Occipital lobe (tissue), 3 donors: ENCODE measurements at places on chromosomes 7 and 10.

DNA sequence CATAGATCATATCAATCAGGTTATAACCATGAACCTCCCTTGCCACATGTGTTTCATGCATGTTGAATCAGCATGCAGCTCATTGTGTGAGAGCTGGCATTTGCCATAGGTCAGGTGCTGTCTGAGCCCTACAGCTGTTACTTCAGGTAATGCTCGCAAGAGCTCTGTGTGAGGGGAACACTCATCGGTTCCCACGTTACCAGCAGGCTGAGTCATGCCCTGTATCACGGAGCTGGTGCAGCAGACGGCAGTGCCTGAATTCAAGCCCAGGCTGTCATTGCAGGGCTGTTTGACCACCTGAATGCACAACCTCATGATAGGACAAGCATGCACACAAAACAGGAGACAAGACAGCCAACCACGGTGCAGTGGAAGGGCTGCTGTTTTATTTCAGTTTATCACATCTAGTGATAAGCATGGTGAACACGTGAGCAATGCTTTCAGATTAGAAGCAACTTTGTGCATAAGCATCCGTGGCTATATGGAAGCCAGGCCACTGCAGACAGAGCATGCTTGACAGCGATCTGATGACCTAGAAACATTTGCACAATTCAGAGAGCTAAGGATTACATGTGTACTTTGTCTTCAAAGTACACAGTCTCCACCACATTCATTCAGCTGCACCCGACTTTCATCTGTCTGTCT lies 56.4 kb upstream of the PFKP start:
- no peak for DNase-seq

- DNase-seq = no peak
Measured at GRCh38 chr10:92886334-92886961, 38.1 kb downstream of the EXOC6 start.

DNA sequence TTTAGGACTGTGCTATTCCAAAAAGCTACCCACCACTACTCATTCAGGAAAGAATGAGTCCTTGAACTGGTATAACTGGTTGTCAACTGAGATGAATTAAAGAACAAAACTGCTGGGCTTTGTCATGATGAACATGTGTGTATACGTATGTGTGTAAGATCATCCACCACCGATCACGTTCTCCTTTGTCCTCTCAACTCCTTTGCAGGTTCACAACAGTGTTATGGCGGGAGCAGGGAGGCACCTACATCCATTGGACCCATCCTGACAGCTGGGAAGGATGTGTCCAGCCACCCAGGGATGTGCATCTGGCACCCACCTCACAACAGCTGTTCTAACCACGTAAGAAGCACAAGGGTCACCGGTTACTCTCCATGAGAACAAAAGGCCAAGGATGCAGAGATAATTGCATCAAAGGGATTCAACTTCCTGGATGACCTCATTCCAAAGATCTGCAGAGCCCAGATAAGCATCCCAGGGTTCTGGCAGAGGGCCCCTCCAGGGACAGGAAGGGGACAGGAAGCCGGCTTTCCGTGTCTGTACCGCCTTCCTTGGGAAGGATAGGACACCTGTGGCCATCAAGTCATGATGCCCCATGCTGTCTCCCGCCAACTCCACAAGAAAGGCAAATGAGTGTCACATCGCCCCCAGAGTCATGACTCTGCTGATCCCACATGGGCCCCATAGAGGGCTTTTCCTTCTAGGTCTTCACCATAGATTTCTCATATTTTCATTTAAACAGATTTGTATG lies 66.1 kb downstream of the STEAP1B start:
- no peak for DNase-seq

GRCh38 chr10:95467162-95467599 lies 94.0 kb downstream of the SORBS1 start:
- no peak for DNase-seq

GRCh38 chr10:69759641-69760040 lies 42.1 kb upstream of the COL13A1 start:
- DNase-seq = no peak

- no peak for DNase-seq
Measured at GRCh38 chr7:85475071-85475470, 288.2 kb upstream of the SEMA3D start.

DNA sequence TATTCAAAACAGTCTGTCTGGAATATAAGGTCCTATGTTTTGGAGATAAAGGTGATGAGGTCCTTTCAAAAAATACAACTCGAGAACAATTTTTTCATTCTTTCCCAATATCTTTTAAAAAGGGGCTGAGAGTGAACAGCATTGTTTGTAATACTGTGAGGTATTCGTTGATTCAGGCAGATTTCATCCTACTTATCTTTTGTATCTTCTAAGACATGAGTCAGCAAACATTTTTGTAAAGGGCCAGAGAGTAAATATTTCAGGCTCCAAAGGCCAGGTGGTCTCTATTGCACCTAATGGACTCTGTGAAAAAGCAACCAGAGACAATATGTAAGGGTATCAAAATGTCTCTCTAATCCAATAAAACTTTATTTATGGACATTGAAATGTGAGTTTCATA lies 8.1 kb upstream of the ANK3 start:
- DNase-seq = no peak

DNA sequence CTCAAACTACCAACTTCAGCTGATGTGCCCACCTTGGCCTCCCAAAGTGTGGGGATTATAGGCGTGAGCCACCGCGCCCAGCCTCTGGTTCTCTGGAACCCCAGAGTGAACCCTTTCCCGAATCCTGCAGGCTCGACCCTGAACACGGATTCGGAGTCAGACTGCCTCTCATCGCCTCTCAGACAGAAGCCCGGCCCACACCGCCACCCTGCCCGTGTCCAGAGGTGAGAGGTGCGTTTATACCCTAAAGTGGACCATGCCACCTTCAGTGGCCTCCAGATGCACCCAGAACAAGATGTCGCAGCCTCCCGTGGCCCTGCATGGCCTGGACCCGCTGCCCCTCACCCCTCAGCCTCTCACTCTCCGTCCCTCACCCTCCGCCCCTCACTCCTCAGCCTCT lies 64.9 kb upstream of the GNA12 start:
- DNase-seq = no peak

GRCh38 chr10:102452672-102453340 lies 1.5 kb upstream of the C10orf95 start:
- DNase-seq = peak; percentile 29

GRCh38 chr7:84704380-84704779 lies 482.5 kb downstream of the SEMA3D start:
- DNase-seq = no peak

DNA sequence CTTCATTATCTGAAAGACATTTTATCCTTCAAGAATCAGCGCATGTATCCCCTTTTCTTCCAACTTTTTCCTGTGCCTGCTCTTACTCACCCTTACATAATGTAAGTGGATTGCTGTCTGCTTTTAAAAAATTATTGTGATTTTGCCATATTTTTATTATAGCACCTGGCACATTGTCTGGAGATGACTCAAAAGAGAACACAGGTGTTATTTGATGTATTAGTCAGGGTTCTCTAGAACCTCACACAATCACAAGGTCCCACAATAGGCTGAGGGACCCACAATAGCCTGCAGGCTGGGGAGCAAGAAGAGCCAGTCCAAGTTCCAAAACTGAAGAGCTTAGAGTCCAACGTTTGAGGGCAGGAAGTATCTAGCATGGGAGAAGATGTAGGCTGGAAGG lies 390.0 kb downstream of the EXOC4 start:
- no peak for DNase-seq

GRCh38 chr10:61900829-61901792 lies at the start of gene ARID5B:
Gene ARID5B, plus strand, starts transcription at chr10:61901699. Its CDS starts 11 bp downstream, at chr10:61901710.
- peak; percentile 19 for DNase-seq

DNA sequence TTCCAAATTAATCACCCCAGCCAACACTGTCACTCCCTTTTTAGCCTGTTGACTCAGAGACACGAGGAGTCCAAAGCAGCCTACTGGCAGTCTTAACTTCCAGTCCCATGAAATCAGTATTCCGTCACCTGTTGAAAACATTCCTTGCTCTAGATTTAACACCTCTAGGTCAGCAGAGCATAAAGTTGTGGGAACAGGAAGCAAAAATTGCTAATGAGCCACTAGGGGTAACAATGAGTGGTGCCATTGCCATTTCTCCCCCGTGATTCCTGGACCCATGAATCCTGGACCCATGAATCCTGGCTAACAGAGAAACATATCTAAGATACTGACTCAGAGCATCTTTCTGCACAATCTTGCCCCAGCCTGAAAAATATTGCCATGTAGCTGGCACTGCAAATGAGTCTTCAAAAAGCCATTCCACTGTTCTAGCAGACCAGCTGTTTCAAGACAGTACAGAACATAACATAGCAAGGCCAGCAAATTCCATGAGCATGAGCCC lies 252.7 kb upstream of the PTER start:
- DNase-seq = no peak

DNA sequence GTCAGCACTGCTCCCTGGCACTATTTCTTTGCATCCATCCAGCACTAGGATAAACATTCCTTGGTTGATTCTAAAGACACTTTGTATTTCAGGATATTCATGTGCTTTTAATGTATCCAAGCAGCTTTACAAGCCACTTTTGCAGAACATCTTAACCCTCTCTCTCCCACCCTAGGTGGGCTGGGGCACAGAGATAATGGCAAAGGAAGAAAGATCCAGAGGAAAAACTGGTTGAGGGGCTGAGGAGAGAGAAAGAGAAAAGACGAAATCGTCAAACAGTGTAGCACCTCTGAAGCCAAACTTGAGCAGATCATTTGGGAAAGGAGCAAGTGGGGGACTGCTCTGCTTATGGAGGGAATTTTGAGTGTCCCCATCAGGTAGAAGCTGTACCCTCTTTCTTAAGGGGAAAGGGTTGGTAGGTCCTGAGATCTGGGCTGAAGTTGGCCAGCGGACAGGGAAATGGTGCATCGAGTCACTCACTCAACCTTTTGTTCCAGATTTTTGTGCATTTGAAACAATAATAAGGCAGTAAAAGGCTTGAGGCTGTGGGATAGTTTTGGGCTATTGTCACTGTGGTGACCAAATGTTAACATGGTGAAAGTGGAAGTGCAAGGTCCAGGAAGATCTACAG lies 4.2 kb upstream of the HOXA13 start:
- no peak for DNase-seq

DNA sequence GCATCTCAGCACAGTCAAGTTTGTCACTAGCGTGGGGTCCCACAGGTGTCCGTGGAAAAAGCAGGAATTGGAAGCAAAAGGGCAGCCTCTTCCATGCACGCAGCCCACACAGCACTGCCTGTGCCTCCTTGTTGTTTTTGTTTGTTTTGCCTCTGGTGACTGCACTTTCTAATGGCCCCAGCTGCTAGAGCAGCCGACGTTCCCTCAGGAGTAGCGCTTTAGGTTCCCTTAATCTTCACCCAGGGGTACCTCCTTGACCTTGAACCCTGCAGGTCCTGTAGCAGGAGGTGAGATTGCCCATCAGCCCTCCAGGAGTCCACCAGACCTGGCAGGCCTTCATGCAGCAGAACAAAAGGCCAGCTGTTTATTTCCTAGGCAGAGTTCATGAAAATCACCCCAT lies 210.1 kb downstream of the CACNB2 start:
- DNase-seq = no peak

GRCh38 chr7:141013345-141013715 lies 1.4 kb downstream of the MRPS33 start:
- no peak for DNase-seq

DNA sequence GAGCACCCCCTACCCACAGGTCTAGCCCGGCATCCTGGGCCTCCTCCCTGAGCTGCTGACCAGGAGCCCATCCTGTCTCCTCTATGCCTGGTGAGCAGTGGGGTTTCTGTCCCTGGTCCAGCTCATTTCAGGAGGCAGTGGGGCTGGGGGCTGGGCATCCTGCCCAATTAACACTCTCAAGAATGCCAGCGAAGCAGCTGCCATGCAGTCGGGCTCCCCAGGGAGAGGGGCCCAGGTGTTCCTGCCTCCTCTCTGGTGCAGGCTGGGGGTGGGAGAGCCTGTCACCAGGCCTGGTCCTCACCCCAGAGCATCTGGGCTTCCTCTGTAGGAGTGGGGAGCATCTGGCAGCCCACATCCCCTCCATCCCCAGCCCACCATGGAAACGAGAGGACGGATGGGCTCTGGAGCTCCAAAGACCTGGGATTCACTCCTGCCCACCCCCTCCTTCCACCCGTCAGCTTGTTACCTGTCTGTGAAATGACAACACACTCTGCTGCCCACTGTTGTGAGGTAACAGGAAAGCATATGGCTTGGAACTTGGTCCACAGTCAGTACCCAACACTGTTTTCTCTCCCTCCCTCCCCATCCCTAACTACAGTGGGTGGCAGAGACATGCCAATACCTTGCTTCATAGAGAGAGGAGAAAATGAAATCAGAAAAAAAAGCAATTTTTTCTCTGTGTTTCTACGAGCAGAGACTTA lies 69.1 kb downstream of the SLIT1 start:
- no peak for DNase-seq

DNA sequence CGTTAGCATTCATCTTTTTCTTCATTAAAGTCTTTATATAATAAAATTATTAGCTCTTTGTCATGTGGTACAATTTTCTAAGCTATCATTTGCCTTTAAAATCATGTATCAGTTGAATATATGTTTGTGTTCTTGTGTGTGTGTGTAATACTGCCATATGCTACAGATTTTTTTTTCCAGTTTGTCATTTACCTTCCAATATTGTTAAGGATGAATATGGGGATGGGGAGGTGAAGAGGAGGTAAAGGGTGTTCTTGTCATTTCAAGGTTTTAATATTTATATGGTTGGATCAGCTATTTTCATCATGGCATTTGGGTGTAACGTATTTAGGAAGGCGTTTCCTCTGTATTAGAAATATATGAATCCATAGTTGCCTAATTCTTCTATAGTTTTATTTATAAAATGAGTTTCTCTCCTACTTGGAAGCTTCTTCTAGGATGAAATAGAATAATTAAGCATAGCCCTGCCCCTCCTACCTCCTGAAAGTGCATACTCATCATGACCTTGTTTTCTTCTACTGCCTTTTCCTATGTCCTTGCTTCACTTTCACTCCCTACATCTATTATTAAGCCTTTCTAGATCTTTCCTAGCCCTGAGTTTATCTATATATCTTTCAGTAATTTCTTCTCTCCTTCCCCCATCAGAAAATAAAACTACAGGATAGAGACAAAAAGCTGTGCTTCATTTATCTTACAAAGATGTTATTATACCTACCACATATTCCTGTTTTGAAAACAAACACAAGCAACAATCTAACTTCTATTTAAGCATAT lies 25.1 kb downstream of the RAB18 start:
- DNase-seq = no peak

GRCh38 chr7:53209129-53209528 lies 173.7 kb downstream of the POM121L12 start:
- no peak for DNase-seq

GRCh38 chr7:137390076-137390475 lies 46.5 kb upstream of the PTN start:
- DNase-seq = no peak

DNA sequence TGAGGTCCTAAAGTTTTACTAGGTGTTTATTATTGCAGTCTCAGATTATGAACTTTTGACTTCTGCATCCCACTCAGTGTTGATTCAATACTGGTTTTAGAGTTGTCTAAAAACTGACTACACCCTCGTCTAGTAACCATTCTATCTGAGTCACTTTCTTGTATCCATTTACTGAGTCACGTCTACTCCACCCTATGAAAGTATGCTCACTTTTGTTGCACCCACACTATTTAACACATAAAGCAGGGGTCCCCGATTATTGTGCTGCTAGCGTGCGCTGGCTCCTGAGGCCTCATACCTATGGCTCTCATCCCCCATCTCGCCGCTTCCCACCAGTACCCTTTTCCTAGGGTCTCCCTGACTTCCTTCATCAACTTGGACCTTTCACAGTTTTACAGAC lies 2.0 kb downstream of the SAMD9 start:
- DNase-seq = no peak
